ENCODE measurements at places on chromosomes 2 and 18.

GRCh38 chr18:25457601-25458000 lies 105.6 kb upstream of the ZNF521 start:
- no peak for DNase-seq

GRCh38 chr2:96806468-96807126 lies 9.5 kb upstream of the CNNM3 start:
- no peak for DNase-seq

DNA sequence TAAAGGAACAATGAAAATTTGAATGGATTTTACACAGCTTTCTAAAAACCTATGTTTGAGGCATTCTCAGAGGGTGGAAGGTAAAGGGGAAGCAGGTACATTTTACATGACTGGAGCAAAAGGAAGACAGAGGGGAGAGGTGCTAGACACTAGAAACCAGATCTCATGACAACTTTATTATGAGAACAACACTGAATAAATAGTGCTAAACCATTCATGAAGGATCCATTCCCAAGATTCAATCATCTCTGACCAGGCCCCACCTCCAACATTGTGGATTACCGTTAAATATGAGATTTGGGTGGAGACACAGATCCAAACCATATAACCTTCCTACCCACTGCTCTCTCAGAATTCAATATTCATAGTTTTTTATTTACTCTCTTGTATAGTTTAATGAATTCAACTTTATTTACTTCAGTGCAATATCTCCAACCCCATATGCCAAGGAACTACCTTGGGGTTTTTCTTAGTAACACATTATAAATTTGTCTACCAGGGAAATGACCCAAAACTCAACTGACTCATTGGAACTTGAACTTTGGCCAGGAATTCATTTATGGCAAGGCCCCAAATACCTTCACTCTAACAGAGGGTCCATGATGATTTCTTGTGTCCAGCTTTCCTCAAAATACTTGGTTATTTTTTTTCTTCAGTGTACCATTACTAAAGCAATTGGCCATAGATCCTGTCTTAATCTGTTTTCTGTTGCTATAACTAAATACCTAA lies 317.8 kb downstream of the GULP1 start:
- peak; percentile 31 for DNase-seq

DNA sequence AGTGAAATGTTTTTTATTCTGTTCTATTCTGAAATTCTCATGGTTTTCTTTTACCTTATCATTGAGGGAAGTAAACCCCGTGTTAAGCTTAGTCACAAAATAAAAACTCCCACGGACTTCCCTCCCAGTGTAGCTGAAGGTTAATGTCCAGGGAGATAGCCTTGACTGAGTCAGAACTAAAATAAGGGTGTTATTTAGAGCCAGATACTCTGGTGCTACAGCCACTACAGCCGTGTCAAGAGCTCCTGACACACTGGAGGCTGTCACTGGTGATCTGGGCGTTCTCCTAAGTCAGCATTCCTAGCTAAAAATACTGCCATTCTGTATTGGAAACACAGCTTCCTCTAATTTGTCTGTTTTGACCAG lies 82.0 kb upstream of the RANBP2 start:
- peak; percentile 49 for DNase-seq

DNA sequence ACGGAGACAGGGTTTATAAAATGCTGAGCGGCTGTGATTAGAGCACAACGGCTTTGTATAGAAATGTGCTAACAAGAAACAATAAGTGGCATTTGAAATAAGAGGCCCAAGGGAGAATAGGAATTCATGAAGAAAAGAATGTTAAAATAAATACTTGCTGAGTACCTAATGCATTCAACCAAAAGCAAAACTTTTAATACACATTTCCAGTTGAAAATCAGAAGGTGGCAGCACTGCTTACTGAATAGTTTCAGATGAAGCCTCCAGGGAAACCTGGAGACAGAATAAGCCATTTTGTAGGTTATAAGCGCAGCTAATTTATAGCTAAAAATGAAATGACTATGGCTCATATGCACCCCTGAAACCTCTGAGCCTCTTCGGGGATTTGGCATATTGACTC lies 286.6 kb downstream of the DPP10 start:
- DNase-seq = no peak

- DNase-seq = no peak
These were observed 171.0 kb downstream of the SRBD1 start for GRCh38 chr2:45439788-45440773.

DNA sequence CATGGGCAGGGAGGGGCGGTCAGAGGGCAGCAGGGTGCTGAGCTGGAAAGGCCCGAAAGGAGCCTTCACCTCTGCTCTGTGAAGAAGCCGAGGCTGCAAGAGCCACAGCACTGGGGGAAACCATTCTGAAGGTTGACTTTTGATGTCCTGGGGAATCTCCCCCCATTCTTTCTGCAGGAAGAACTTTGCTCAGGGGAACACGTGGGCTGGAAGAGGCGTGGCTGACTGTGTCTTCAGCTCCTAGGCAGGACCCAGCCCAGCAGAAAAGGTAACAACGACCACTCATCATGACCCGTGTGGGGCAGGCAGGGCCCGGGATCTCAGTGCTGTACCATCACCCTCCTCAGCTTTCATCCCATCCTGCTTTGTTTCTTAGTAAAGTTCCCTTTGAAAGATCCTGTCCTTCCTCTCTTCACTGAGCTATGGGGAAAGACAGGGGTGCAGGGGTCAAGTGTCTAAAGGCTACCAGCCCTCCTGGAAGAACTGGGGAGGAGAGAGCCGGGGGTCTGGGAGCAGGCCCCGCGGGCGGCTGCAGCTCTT lies 312.7 kb downstream of the CELF4 start:
- no peak for DNase-seq

DNA sequence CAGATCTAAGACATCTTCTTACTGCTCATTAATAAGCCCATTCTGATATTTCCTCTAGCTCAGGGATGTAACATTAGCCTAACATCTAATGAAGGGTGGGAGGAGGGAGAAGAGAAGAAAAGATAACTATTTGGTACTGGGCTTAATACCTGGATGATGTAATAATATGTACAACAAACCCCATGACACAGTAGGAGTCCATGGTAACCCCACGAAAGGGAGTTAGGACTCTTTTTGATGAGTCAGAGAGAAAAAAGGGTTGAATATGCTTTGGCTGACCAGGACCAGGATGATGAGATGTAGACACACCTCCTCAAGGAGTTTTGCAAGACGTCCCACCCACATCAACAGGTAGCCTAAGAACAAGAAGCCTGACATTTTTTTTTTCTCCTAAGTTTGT lies 34.4 kb upstream of the DLX2 start:
- no peak for DNase-seq

DNA sequence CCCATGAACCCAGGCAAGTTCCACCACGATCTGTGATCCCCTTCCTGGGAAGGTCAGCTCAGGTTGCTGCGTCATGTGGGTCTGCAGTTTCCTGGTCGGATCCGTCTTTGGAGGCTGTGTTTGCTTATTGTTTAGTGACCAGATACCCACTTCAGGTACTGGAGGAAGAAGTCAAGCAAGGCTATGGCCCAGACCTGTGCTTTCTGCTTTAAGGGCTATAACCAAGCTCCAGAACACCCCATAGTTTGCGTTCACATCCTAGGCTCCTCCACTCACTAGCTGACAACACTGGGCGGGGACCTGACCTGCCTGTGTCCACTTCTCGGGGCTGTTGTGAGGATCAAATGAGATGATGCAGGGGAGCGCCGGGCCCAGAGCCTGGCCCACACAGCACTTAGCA lies 44.0 kb downstream of the MAL start:
- no peak for DNase-seq

DNA sequence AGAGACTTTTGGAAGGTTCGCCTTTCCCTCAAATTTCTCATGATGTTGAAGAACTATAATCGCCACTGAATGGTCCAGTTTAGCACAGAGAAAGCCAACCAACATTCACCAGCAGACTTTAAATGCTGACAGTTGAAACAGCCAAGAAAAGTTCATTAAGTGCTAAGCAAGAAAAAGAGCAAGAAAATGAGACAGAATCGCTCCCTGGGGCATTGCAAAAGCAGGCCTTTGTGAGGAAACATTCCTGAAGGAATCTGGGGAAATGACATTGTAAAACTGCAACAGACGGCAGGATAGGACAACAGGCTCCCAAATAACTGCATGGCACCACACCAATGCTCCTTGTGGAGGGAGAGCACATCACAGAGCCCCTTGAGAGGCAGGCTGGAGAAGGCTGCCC lies 269.3 kb upstream of the ID2 start:
- DNase-seq = no peak

DNA sequence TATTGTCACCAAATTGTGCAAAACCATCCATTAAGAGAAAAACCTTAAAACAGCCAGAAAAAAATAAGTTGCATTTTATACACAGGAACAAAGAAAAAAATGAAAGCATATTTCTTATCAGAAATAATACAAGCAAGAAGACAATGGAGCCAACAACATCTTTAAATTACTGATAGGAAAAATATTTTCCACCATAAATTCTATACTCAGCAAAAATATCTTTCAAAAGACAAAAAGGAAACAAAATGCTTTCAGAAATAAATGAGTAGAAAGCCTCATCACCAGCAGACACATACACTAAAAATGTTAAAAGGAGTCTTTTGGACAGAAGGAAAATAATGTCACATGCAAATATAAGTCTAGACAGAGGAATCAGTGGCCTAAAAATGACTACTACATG lies 106.4 kb upstream of the TRIB2 start:
- DNase-seq = no peak

DNA sequence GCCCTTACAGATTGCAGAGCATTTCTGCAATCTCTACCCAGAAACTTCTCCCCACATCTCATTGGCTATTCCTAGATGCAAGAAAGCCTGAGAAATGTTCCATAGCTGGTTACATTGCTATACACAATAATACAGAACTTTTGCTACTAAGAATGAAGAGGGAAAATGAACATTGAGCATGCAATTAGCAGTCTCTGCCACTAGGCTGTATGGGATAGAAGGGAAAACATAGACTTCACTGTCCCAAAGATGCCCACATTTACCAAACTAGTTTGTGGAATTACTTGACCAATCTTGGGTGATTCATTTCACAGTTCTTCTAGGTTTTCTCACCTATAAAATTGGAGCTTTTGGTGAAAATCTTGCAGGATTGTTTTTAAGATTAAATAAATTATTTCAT lies 265.7 kb upstream of the NT5C1B start:
- DNase-seq = no peak

DNA sequence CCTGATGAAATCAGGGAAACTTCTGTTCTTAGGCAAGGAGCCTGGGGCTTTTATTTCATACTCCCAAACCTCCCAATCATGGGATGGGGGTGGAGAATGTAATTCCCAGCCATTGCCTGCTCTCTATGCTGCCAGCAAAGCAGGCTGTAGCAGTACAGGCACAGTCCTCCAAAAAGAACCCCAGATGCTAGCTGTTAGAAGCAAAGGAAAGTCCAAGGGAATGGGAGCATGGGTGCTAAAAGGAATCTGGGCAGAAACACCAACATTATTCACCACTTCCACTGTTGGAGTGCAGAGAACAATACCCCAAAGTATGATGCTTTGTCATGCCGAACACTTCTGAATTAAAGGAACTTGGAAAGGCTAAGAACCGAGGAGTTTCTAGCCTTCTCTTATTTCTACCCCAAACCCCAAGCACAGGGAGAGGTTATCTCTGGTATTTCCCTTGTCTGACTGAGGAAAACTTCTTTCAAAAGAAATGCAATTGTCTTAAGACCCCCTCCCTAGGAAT lies 24.7 kb downstream of the MDH1 start:
- no peak for DNase-seq

DNA sequence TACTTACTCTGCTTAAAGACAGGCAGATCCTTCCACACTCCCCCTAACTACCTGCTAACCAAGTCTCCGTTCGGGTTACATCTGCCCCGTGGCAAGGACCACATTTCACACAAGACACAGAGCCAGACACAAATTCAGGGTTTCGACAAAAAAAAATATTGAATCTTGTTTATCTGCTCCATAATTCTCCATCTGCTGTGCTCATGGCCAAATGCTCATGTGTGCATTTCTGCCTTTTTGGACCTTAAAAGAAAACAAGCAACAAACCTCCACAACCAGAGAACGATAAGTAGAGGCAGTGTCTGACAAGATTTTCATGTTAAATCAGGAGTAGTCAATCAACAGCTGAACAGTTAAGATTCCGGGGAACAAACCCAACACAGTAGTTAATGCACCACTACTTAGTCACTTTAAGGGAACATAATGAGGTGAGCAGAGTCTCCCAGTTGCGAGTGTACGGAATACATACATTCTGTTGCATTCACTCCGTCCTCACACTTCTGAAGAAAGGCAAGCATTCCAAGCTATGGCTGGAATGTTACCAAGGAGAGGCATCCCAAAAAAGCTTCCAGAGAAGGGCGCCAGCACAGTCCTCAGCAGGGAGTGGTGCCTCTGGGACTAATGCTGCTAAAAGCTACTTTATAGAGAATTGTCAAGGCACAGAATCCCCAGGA lies 121.0 kb downstream of the ANKRD44 start:
- no peak for DNase-seq

GRCh38 chr2:70349921-70350685 lies 48.2 kb upstream of the FAM136A start:
- DNase-seq = no peak

- no peak for DNase-seq
These were observed 97.1 kb upstream of the TNP1 start for GRCh38 chr2:216956820-216957493.

GRCh38 chr2:19111354-19111753 lies 247.1 kb downstream of the OSR1 start:
- DNase-seq = no peak

GRCh38 chr18:45304558-45304957 lies 310.7 kb upstream of the SLC14A2 start:
- DNase-seq = no peak

GRCh38 chr2:44975571-44976450 lies 33.4 kb downstream of the SIX2 start:
- no peak for DNase-seq

DNA sequence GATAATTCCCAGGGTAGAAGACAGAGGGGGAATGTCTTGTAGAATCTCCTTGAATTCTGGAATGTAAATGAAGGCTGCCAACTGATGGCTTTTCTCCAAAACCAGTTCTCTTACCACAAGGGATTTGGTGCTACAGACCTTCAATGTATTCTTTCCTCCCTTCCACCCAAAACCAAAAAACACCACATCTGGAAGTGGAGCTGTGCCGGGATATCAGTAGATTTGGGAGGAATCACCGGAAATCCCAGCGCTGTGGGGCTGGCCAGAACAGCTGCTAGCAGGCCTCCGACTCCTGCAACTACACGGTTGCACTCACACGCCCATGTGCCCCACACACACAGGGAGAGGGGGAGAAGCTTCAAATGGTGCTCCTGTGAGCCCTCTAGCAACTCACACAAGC lies 45.7 kb downstream of the RPL31 start:
- no peak for DNase-seq

DNA sequence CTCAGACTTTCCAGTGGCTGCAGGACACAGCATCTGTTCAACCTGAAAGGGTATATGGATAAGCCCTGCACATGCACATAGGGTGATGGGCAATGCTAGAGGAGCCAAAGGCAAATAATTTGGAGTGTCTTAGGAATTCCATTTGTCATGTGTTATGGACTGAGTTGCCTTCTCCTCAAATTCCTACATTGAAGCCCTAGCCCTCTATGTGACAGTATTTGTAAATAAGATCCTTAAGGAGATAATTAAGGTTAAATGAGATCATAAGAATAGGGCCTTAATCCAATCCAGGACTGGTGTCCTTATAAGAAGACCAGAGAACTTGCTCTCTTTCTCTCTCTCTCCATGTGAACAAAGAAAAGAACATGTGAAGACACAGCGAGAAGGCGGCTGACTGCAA lies 42.9 kb upstream of the CREG2 start:
- DNase-seq = no peak

- DNase-seq = no peak
These were observed 183.3 kb downstream of the CAMKMT start for GRCh38 chr2:44545005-44545404.

- no peak for DNase-seq
These were observed 102.0 kb upstream of the PPP1CB start for GRCh38 chr2:28649481-28650265.
